ENCODE measurements at places on chromosomes 5 and 9.

DNA sequence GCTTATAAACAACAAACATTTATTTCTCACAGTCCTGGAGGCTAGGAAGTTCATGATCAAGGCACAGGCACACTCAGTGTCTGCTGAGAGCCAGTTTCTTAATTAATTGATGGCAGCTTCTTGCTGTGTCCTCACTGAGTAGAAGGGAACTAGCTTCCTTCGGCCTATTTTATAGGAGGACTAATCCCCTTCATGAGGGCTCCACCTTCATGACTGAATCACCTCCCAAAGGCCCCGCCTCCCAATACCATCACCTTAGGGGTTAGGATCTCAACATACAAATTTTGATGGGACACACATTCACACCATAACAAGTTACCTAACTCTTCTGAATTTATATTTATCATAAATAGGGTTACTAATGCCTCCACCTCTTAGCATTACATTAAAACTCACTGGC is 129.8 kb downstream of the GNAQ start:
- no peak for DNase-seq

- DNase-seq, result no peak
These were observed 13.1 kb upstream of the EGFLAM start for GRCh38 chr5:38245307-38245706.

DNA sequence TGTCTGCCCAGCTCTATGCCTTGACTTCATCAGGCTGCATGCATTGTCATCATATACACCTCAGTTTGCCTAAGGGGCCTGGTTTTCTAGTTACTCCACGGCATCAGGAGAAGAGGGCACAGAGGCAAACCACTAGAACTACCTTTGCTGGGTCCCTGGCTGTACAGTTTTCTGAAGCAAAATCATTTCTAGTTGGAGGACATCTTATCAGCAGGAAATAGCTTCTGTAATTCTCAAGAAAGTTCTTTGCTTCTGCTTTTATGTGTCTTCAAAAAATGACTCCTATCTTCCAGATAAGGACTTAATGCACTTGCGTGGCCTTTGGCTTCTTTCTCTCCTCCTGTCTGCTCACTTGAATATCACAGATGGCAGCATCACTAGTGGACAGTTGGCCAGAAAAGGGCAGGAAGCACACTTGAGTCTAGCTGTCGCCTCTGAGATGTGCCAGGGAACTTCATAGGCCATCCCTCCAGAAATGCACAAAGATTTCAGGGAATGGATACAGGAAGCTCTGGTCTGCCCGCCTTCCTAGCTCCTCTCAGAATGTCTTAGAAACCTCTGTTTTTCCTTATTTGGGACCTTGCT is 22.4 kb upstream of the LTC4S start:
- DNase-seq, result no peak

DNA sequence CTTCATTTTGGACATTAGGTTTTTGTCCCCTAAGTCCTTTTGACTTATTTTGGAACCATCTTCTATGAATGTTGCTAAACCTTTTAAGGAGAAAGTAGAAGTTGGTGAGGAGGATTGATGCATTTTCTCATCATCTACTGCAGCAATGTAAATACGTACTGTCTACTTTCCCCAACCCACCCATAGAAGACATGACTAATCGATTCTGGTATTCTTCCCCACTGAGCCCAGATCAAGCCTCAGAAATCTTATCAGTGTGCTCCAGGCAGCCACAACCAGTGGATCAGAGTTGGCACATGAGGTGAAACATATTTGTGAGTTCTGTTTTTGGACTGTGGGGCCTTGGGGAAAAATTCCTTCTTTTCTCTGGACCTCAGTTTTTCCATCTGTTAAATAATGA is 57.7 kb downstream of the FGF18 start:
- DNase-seq, result no peak

DNA sequence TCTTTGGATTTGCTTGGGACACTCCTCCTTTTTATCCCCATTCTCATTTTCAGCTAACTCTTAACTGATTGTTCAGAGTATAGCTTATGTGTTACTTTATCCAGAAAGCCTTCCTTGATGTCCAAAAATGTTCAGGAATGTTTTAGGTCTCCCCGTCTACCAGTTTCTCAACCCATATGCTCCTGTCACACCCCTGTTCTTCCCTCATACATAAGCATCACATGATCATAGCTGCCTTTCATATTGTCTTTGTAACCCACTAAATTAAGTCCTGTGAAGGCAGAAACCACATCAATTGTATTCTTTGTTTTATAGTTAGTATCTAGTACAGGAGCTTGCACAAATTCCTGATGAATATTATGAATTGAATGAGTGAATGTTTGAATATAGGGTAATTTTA is 321.9 kb upstream of the ACTBL2 start:
- no peak for DNase-seq

DNA sequence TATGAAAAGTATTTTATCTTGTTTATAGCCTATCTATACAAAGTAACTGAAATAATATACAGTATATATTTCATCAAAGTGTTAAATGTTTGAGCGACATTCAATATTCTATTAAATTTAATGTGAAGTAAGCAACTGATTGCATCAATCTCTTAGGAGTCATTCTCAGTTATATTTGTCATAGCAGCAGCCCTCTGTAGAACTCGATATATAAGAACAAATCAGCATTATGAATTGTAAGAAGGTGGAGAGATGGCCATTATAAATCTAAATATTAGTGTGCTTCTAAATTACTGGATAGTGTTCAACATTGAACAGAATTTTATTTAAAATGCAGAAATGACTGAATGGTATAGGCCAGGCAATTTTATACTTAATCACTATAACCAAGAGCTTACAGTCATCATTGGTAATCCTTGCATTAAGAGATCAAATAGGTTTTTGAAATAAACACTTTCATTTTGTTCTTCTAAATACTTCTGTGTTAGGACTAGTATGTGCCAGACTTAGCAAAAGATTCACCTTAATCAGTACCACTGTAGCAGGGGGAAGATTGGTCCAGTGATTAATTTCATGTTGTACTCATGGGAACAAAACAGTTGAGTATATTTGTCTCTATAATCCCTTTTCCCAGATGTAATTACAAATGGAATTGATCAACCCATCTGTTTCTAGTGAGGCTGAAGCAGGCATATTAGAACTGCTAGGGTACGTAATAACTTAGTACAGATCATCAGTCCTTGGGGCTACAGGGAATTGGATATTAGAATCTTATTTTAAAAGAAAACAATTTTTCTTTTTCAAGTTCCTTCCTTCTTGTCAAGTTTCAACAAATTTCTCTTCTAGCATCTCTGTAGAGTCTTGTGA is 108.3 kb upstream of the TYRP1 start:
- no peak for DNase-seq

- peak; percentile 59 for DNase-seq
These were observed 52.8 kb downstream of the IRF1 start for GRCh38 chr5:132437604-132438266.

GRCh38 chr5:19950897-19951296 is 37.1 kb downstream of the CDH18 start:
- no peak for DNase-seq

- DNase-seq, result no peak
These were observed 56.1 kb downstream of the MED27 start for GRCh38 chr9:132023419-132024180.

DNA sequence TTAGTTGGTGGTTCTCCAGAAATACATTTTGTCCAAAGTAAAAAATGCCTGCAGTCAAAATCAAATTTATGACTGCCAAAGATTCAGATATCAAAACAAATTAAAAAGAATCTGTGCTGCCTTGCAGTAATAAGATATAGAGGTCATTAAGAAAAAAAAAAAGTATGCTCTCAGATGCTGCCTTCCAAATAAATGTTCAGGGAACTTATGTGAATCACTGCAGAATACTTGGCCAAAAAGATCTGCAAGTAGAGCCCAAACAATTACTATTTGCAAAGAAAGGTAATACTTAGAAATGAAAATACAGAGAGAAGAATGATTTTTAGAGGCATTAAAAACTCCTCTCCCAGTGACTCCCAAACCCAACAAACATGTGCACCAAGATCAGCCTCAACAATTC is 52.4 kb downstream of the MRPS27 start:
- no peak for DNase-seq

GRCh38 chr5:33439905-33440481 is 772 bp upstream of the TARS1 start:
- no peak for DNase-seq

DNA sequence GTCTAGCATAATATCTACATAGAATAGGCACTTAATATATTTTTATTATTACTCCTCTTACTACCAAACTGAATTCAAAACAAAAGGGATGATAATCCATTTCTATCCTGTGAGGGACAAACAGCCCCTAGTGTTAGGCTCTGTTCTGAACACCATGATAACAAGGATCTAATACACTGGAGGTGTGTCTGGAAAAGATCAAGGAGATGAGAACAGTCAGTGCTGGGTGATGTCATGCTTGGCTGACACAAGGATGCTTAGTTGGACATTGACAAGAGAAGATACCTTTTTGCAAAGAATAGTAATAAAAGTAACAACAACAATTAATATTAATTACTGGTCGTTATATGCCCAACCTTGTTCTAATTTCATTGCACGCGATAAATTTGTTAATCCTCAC is 458.7 kb downstream of the EBF1 start:
- no peak for DNase-seq

DNA sequence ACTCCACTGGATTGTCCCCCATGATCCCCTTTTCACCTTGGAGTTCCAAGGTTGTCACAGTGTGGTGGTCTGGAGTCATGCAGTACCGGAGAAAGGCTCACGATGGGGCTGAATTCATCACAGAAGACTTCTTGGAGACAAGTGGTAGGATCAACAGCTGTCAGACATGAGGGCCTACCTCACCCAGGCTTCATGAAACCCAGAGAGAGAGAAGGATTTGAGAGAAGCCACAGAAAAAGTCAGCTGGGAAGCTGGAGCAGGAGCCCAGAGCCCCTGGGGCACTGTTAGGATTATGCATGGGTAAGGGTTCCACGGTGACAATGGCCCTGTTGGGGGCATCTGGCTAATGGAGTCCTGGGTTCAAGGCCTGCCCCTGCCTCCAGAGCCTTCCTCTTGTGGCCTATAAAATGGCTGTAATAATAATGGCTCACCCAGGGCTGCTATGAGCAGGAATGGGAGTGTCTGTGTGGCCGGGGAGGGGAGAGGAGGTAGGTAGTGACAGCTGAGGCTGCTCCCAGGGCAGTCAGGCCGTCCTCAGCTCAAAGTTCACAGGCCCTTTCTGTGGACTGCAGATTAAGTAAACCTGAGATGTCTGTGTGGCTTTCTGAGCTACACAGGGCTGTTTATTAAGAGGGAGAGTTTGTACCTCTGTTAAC is 910 bp downstream of the TRIM14 start:
- no peak for DNase-seq

DNA sequence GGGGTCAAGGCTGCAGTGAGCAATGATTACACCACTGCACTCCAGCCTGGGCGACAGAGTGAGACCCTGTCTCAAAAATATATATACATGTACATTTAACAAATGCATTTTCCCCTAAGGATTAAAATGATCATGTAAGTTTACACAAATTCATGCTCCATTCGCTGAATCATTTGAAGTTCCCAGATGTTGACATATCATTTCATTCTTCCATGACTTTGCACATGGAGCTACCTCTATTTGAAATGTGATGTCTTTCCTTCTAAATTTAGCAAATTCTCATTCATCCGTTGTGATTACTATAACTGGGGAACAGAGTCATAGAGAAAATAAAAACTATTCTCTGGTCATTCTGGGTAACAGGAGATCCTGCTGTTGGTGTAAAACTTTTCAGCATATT is 10.6 kb downstream of the PTGER4 start:
- no peak for DNase-seq

- DNase-seq, result no peak
These were observed 79.8 kb upstream of the MAMDC2 start for GRCh38 chr9:69963803-69964202.

GRCh38 chr9:7536310-7536939 is 263.2 kb downstream of the DMAC1 start:
- DNase-seq, result no peak

DNA sequence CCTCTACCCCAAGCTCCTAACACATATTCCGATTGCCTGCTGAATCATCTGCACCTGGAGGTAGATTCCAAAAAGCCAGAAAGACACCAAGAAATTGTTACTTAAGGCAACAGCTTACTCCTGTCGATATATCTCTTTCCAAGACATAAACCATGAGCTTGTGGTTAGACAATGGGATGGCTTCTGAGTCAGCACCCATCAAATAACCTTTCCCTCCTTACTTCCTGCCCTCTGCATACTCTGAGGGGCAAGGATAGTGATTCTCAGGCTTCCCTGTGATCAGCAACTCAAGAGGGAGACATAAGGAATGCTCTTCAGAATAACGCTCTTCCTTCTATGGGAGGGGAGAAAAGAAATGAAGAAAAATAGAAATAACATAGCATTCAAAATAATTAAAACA is 70.9 kb downstream of the TMEM215 start:
- no peak for DNase-seq

DNA sequence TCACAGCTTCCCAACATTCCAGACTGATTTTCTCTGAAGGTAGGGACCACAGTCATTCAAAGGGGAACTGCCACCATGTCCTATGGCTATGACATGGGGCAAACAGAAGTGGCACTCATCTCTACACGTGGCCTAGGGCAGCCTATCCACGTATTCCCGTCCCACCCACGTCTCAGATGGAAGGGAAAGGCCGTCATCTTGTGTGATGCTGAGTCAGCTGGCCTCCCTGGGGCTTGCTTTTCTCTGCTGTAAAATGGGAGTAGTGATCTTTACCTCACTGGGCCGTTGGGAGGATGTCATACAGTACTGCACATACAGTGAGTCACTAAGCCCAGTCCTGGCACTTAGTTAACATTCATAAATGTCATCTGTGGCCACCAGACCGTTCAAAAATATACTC is 72.3 kb downstream of the RAPGEF1 start:
- peak; percentile 41 for DNase-seq

- DNase-seq, result no peak
These were observed 19.2 kb upstream of the NANS start for GRCh38 chr9:98037357-98037756.

DNA sequence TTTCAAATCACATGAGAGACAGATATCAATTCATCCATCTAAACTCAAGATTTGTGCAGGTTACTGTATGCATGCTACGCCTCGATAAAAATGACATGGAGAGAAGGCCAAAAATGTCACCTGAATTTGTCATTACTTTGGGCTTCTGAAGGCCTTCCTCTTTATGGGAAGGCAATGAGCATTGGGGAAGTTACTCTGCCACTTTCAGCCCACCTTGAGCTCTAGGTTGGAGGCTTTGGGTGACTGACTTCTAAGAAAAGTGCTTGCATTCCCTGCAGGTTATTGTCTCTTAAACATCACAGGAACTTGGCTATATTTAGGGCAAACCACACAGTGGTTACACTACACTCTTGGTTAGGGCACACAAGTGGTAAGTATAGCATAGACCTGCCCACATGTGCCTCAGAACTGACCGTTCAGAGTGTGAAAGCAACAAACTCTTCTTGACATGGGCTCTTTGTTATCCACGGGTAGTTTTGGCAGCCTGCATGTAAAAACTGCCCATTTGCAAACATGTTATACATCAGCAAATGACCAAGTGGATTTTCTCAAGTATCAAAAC is 169.5 kb downstream of the ZNF608 start:
- no peak for DNase-seq

Measured in stimulated activated CD4-positive, alpha-beta T cell treated with anti-CD3 and anti-CD28 coated beads, Interleukin-1b, Interleukin-23, amount 100 ng/mL, for 4 hours (primary cell).